ENCODE measurements at places on chromosomes 1 and 21.

DNA sequence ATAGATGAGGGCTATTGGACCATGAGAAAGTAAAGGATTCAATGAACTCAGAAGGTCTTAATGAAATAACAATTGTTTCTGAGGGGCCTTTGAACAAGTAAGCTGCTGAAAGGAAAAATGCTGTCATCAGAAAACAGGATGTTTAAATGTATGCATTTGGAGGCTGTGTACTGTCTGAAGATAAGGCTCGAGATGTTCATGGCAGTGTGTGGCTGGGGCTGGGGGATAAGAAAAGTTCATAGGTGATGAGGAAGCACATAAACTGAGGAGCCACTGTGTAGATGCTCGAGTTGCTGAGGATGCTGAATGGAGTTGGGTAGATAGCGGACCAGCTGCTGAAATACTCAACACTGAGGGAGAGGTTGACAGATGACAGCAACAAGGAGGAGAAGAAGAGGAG is 17.8 kb downstream of the THEM4 start:
- DNase-seq, result no peak

DNA sequence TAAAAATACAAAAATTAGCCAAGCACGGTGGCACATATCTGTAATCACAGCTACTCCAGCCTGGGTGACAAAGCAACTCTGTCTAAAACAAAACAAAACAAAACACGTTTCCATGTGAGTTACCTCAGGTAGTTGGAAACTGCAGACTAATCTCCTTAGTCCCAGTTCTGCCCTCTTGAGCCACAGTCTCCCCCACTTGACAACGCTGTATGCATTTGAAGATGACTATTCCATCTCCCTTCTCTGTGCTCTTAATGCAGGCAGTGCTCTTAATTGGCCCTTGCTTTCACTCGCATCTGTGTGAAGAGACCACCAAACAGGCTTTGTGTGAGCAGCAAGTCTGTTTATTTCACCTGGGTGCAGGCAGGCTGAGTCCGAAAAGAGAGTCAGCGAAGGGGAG is 19.6 kb upstream of the DHCR24 start:
- no peak for DNase-seq

DNA sequence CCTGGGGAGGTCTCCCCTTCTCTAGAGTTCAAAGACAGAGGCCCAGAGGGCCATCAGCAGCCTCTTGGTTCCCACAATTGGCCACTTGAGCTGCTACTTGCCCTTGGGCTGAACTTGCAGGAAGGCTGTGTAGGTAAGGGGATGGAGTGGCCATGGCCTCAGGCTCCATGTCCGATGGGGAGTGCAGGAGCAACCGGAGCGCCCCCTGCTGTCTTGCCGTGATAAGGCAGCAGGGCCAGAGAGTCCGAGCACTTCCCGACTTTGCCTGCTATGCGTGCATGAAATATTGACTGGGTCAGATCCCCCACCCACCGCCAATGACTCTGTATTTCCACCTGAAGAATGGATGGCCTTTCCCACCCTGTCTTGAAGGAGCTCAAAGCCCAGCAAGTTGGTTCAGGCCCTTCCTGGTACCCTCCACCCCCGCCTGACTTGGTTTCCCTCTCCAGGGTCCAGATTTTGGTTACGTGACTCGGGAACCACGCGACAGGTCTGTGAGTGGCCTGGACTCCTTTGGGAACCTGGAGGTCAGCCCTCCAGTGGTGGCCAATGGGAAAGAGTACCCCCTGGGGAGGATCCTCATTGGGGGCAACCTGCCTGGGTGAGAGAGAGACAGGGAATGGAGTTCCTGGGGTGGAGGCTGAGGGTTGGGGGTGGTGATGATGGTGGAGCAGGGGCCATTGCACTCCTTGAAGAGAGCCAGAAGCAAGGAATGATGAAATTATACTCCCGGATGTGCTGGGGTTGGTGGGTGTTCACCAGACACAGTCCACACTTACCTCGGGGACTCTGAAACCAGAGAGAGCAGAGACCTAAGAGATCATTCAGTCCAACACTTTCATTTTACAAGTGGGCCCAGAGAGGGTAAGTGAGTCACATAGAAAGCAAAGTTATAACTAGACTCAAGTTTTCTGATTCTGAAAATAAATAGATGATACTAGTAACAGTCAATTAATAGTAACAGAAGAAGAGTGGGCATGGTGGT is 25.6 kb downstream of the PADI3 start:
- peak; percentile 59 for DNase-seq

DNA sequence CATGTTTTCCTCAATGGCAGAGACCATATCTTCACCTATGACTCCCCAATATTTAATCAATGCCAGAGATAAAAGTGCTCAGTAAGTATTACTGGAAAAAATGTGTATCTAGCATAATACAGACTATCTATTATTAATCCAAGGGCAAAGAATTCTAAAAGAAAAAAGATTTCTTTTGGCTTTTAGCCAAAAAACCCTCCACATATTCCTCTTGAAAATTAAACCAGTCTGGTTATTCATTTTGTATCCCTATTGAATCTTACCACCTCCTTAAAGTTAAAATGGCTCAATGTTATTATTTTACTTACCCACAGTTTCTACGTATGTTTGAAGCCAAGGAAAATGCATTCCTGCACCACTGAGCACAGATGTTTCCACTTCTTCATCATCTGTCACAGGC is 1.6 kb downstream of the TAF1A start:
- no peak for DNase-seq

GRCh38 chr1:170307426-170307825 is 161.7 kb downstream of the NTMT2 start:
- DNase-seq, result peak; percentile 90

- no peak for DNase-seq
These were observed 23.7 kb upstream of the LYPLAL1 start for GRCh38 chr1:219149953-219150352.

- no peak for DNase-seq
These were observed 645.0 kb downstream of the PTPRC start for GRCh38 chr1:199283794-199284193.

DNA sequence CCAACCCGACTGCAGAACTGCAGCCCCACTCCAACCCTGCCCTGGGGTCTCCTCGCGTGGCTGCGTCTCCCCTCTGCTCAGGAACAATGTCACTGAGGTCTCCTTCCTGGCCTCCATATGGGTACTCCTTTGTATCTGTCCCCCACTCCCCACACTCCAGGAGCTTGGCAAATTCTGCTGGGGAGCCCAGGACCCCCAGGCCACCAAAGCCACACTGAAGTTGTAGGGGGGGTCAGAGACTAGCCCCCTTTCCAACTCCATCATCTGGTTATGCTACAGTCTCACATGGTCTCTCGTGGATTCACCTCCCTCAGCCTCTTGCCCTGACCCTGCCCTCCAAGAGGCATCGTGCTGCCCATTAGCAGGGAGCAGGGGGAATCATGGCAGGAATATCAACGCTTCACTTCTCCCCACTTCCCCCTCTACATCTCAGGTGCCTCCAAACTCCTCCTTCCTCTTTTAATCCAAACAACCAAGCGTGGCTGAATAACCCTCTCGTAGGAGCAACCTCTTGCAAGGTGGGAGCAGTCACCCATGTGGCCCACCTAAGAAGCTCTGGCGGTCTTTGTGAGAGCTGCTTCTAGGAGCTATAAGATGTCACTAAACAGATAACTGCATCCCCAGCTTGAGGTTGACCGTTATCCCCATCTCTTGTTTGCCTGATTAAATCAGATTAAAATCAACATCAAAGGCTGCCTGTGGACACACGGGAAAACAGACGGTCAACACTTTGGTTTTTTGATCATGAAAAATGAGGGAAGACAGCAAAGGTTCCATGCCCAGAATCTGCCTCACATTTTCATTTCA is 86.4 kb downstream of the MIS18A start:
- no peak for DNase-seq

DNA sequence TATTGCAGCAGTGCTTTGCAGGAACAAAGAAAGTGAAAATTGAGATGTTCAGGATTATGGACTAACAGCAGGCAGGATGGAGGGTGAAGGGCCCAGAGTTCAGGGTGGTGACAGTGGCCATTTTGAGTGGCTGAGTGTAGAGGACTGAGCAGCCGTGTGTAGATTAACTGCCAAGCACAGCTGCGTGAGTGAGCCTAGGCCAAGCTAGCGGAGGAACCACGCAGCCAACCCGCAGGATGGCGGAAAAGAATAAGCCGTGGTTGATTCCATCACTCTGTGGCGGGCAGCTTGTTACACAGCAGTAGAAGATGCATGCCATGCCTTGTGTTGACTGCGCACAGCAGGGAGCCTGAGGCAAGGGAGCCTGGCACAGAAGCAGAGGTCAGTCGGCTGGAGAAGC is 102.5 kb upstream of the KIF26B start:
- no peak for DNase-seq

DNA sequence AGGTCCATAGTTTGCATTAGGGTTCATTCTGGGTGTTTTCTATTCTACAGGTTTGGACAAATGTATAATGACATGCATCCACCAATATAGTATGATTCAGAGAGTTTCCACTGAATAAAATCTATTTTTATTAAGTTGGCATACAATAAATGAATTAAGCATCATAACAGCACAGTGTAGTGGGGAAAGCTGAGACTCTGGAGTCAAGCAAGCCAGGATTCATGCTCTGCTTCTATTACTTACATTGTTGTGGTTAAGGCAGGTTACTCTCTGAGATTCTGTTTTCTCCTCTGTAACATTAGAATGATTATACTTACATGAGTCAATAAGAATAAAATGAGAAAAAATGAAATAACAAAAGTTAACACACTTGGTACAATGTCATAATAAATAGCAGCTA is 131.3 kb downstream of the SLC30A10 start:
- no peak for DNase-seq

DNA sequence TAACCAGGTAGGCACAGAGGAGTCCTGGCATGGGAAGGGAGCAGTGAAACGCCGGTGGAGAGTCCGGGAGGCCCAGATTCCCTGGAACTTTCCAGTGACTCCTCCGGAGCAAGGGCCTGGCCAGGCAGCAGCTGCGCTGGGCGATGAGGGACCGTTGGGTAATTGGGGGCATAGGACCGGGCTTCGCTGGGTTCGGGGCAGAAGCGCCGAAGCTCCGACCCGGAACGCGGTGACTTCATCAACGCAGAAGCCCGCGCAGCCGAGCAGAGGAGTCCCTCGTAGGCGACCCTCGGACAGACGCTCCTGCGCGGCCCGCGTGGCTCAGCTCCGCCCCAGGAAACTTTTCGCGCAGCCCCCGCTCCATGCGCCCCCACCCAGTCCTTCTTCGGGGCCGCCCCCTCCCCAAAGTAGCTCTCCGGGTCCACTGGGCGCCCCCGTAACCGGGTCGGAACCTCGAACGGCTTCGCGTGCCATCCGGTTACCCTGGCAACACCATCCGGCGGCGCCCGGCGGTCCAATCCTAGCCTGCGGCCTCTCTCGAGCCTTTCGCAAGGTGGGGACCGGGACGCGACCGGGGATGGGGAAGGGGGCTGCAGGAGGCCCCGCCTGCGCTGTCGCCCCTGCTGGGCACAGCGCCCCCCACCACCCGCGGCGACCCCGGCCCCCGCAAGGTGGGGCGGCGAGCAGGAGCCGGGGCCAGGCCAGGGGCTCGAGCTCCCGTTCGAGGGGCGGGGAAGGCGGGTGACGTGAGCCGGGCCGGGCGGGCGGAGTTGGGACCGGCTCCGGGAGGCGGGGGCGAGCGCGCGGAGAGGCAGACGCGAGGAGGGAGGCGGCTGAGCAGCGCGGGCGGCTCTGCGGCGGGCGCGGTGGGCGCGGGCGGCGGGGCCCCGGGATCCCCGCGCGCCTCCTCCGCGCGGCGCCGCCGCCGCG is at the start of gene AJAP1:
Gene AJAP1 (plus strand): TSS at position 814 of the 930 bp plus-strand sequence. CDS start 817 bp downstream, outside the sequence.
- no peak for DNase-seq

Measured in foreskin fibroblast (primary cell).